ENCODE measurements at places on chromosomes 2 and 18.

GRCh38 chr2:101123795-101124471, 27.2 kb downstream of the TBC1D8 start:
- no peak for DNase-seq

- peak; percentile 43 for DNase-seq
Measured at GRCh38 chr18:13500227-13500865, 226.0 kb downstream of the FAM210A start.

GRCh38 chr18:3901811-3902210, 451.8 kb downstream of the TGIF1 start:
- no peak for DNase-seq

GRCh38 chr2:492178-492577, 185.0 kb downstream of the TMEM18 start:
- DNase-seq, result no peak

GRCh38 chr2:240134466-240134865, 1.6 kb downstream of the COPS9 start:
- DNase-seq, result no peak

DNA sequence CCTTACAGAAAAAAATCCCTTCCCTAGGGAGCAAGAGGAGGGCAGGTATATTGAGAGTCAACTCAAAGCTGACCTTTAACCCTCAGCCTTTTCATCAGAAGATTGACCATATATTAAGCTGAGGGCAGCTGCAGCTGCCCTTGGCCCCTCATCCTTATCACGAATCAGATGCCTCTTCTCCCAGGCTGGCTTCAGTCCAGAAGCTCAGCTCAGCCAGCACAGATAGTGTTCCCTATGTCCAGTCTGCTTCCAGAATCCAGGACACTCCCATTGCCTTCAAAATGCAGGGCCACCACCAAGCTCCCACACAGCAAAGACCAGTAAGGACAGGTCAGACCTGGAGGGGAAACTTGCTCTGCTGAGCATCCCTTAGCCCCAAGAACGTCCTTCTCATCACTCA, 146.1 kb downstream of the BCL11A start:
- no peak for DNase-seq

DNA sequence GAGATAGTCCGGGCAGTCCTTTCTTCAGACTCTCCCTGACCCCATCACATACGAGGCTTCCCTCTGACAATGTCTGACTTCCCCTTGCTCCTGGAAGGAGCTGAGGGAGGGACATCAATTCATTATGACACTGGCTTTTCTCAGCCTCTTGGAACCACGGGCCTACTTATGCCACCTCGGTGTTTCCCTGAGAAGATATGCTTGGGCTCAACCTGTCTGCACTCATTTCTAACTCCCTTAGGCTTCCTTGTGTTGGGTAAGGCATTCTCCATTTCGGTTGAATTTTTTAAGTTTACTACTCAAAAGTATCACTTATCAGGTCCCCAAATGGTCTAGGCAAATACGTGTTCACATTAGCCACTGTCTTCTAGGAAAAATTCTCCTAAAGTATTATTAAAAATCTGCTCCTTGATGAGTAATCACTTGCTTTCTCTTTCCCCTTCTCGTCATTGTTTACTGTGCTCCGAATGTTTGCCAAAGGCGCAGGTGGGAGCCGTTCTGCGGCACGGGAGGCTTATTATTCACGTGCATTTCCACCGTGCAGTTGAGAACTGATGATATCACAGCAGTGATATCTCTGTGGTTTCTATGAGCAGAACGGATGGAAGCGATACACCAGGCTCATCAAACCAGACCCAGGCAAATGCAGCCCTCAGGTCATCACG, 33.1 kb downstream of the ARL4C start:
- DNase-seq, result peak; percentile 84

DNA sequence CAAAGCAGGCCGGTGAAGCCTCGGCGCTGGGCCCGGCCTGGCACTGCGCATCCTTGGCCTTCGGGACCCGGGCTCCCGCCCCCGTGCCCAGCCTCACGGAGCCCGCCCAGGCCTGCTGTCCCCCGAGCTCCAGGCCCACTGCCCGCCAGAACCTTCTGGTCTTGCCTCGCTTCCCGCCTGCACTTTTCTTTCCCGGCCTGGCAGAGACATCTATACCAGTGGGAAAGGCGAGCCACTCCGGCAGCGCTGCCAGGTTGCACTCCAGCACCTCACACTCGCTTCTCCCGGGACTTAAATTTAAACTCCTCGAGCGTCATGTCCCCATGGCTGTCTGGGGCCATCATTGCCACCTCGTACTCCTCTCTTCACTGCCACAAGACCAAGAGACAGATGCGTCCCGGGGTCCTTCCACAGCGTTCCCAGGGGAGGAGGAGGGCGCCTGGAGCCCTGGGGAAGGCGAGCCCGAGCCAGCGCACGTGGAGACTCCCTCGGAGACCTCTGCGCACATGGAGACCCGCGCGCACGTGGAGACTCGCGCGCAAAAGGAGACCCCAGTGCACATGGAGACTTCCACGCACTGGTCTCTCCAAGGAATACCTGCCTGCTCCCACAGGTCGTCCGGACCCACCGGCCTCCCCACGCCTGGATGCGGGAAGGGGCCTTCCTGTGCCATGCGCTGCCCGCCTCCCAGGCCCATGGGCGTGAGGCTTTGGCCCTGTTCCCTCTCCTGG, 253.1 kb upstream of the SALL3 start:
- DNase-seq, result no peak

- DNase-seq, result no peak
Measured at GRCh38 chr18:57003342-57003741, 143.5 kb upstream of the BOD1L2 start.

GRCh38 chr2:207960911-207961310, 64.4 kb downstream of the PLEKHM3 start:
- no peak for DNase-seq

GRCh38 chr2:38622210-38622609, 19.5 kb upstream of the HNRNPLL start:
- no peak for DNase-seq

DNA sequence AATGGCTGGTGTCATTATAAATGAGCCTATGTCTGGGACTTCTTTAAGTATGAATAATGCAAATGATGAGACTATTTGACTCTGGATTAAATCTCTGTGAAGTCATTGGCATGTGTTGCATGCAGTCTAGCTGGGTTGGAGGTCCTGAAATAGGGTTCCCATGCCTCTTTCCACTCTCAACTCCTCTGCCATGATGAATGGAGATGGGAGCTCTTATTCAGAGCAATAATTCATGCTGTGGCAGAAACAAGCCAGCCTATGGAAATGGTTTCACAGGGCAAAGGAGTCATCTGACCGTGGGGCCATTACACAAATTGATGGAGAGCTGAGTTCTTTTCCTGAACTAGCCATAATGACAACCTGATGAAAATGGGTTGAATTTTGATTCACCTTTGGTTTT, 15.5 kb upstream of the CCDC195 start:
- no peak for DNase-seq

DNA sequence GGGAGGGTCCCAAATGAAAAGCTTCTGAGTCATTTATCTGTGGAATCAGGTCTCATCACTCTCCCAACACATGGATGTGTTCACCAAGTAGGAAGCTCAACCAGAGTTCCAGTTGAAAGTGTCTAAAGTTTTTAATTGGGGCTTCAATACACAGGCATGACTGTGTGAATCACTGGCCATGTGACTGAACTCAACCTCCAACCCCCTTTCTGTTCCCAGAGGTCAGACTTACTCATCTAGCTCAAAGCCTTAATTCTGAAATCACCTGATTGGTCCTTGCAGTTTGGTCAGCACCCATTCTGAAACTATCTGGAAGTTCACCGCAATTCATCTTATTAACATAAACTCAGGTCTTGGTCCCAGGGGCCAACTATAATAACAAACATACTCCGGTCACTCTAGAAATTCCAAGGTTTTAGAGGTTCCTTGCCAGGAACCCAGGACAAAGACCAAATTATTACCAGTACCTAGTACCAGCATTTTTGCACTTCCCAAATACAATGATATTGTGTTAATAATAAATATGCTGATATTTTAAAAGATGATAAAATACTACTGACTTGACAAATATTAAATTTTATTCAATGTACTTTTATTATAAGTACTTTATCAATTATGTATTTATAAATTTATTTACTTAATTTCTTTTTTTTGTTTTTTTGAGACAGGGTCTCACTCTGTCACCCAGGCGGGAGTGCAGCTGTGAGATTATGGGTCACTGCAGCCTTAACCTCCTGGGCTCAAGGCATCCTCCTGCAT, 10.7 kb upstream of the RBM45 start:
- DNase-seq, result no peak

- DNase-seq, result no peak
Measured at GRCh38 chr2:16707014-16707623, 41.5 kb upstream of the CYRIA start.
